Lung (tissue), 17 donors: ENCODE measurements at places on chromosomes 5 and 9. TPM values are rescaled to one million over a fixed set of nuclear protein-coding genes. Genes with fewer than 3 reads are reported as not detected.
A peak's percentile ranks its signal among the peaks of the same experiment; 100 is the strongest.

- DNase-seq: no peak
Observed at GRCh38 chr9:89564346-89564878, 40.4 kb upstream of the GADD45G start.

GRCh38 chr9:105067895-105068580 lies 140.1 kb upstream of the ABCA1 start:
- DNase-seq: no peak

DNA sequence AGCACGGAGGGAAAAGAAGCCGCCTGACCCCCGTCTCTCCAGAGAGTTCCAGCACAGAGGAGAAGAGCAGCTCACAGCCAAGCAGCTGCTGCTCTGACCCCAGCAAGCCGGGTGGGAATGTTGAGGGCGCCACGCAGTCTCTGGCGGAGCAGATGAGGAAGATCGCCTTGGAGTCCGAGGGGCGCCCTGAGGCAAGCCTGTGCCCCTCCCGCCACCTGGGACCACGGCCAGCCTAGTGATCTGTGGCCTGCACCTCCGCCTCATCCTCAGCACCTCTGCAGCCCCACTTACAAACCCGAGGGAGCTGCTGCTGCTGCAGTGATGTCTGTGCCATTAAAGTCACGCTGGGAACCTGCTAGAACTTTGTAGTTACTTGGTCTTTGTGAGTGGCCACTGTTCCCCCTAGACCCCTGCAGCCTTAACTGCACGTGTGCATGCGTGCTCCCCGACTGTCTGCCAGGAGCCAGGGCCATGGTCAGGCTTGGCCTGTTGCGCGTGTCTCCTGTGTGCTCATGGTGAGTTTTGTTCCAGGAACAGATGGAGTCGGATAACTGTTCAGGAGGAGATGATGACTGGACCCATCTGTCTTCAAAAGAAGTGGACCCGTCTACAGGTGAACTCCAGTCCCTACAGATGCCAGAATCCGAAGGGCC lies 12.5 kb downstream of the SQSTM1 start:
- DNase-seq: no peak

DNA sequence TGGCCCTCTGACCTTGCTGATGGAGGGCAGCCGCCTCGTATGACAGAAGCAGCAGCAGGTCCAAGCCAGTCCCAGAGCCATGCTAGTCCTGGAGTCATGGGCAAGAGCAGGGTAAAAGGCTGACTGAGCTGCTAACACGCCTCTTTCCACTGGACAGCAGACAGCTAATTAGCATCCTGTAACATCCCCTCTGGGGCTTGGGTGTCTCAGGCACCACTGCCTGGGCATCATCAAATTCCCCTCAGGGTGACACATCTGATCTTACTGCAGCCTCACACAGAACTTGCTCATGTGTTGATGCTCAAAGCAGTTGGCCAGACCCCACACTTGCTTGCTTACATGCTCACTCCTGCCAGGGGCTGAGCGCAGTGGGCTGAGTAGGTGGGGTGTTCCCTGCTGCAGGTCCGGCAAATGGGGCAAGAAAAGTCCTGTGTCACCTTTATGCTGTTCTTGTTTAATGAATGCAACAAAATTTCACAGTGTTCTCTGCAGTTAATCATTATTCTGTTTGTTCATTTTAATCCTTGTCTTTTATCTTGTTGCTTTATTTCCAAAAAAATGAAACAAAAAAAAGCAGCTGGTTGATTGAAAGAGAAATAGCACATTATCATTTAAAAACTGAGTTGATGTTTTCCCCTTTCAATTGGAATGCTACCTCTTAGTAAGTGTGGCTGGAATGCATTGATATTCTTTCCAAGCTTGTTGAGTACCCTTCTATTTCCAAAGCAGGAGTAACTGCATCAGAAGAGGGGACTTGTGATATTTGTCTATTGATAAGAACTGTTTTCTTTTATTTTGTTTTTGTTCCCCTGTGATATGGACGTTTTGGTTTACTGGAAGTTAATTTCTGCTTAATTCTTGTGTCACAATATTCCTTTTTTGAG lies 254.1 kb downstream of the CDH18 start:
- no peak for DNase-seq

DNA sequence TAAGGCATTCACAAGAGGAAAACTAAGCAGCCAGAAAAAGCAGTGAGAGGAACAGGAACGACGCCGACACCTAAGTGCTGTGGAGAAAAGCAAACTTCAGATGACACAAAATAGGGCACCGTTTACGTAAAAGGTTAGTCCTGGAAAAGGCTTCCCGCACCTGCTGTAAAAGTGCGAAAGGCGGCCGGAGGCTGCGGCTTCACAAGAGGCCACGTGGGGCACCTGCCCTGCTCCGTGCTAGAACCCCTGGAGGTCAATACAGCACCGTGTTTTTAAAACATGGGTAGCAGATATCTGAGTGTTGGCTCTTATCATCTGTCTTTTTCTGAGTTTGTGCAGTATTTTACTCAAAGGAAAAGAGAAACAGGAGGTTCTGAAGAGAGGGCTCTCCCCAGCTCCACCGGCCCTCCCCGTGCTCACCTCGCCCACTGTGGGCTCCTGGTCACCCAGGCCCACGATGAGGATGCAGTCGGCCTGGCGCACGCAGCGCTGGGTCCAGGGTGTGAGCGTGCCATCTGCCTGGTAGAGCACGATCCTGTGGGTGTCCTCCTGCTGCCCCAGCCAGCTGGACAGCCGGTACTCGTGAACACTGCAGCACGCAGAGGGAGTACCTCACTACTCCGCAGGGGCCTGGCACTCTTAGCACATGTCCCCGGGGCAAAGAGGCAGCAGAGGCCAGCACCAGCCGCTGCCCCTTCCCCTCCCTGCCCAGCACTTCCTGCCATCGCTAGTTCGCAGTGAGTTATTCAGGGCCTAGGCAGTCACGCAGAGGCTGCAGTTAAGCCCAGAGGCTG lies 21.0 kb upstream of the NSMF start:
- DNase-seq: no peak

GRCh38 chr5:50717651-50718050 lies 51.2 kb downstream of the PARP8 start:
- no peak for DNase-seq

GRCh38 chr9:69497816-69498215 lies 172.8 kb downstream of the ENTREP1 start:
- DNase-seq: no peak

- peak; percentile 90 for DNase-seq
Observed at GRCh38 chr9:110536822-110537221, 42.7 kb downstream of the SVEP1 start.

DNA sequence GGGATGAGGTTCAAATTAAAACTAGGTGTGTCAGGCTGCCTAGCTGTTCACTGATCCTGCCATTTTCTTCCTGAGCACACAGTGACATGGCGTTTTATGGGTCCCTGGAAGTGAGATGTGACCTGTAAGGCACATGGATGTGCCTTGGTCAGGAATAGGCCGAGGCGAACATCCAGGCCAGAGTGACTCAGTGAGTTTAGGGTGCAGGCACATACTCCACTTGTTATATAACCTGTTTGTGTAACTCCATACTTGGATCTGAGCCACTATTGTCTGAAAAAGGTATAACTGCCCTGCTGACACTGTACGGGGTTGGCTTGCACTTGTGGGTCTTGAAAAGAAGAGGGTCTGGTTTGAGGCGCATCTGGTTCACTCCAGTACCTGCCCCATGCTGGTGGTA lies 150.1 kb upstream of the ADAMTS16 start:
- DNase-seq: no peak

- DNase-seq: peak; percentile 94
Observed at GRCh38 chr9:131608493-131609037, 63.2 kb downstream of the PRRT1B start.

DNA sequence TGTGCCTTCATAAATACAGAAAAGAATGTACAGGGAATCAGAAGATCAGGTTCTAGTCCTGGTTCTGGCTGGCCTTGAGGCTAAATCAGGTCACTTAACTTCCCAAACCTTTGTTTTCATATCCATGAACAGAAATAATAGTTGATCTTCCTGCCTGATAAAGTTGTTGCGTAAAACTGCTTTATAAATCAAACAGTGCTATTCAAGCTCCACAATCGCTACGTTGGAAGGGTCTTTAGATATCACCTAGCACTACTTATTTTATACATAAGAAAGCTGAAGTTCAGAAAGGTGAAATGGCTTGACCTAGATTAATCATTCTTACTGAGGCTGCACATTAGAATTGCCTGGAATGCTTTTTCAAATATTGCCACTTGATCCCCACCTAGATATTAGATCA lies 36.3 kb upstream of the GCNT4 start:
- no peak for DNase-seq

- no peak for DNase-seq
Observed at GRCh38 chr5:59874675-59875074, 18.9 kb downstream of the PDE4D start.

GRCh38 chr5:33261747-33262146 lies 179.0 kb upstream of the TARS1 start:
- no peak for DNase-seq

GRCh38 chr5:73450672-73451223 lies 2.2 kb upstream of the FOXD1 start:
- peak; percentile 62 for DNase-seq

DNA sequence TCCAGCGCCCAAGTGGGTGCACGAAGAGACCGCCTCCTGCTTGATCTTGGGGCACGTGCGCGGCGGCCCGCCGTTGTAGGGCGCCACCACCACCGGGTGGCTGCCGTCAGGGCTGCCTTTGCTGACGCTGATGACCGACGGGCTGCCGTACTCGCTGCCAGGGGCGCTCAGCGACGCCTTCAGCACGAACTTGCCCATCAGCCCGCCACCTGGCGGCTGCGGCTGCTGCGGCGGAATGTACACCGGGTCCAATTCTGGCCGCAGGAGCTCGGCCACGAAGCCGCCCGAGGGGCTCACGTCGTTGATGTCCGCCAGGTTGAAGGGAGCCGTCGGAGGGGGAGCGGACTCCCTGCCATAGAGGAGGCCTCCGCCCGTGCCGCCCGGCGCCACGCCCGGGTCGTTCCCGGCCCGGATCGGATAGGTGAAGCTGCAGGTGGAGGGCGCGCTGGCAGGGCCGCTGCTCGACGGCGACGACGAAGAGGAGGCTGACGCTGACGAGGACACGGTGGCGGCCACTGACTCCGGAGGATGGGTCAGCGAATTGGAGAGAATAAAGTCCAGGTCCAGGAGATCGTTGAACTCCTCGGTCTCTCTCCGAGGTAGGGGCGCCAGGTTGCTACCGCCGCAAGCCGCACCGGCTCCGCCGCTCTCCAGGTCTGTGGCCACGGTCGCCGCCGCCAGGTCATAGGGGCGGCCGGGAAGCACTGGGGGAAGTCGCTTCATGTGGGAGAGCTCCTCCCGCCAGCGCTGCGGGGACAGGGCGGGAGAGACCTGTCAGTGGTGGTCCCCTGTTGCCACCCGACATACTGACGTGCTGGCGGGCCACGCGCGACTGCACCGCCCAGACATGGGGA lies 1.8 kb downstream of the KLF4 start:
- peak; percentile 85 for DNase-seq

GRCh38 chr5:141663506-141663905 lies 12.3 kb upstream of the FCHSD1 start:
- DNase-seq: no peak

GRCh38 chr9:110064803-110065202 lies 143.2 kb downstream of the C9orf152 start:
- DNase-seq: peak; percentile 32

DNA sequence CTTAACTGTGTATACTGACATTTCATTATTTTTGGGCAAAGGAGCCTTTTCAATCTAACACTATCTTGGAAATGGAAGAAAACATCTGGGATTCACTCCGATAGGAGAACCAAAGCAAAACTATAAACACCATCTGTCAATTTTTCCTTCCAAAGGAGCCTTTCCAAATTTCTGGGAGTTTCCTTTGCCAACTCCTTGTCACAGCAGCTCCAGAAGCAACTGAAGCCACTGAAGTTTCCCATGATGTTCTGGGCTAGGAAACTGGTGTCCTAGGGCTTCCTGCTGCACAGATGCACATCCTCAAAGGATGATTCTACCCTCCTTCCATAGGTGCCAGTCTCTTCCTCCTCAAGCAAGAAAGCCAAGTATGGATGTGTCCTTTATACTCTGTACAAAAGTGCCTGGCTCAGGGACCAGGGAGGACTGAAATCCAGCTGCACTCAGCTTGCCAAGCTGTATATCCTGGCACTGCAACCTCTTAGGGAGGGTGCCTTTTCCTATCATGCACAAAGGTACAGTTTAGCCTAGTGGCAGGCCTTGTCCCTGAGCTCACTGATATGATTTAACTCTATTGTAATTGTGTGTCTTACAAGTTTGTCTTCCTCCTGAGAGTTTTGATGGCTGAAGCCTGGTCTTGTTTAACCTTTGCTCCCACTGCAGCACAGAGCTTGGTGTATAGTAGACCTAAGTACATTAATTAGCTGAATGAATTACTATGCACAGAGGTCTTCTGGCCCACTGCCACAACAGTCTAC lies 8.4 kb upstream of the UBAP1 start:
- peak; percentile 78 for DNase-seq

GRCh38 chr5:140358738-140359310 lies 1.2 kb upstream of the SLC4A9 start:
- peak; percentile 29 for DNase-seq

GRCh38 chr5:78899922-78900362 lies 85.2 kb downstream of the ARSB start:
- DNase-seq: no peak

GRCh38 chr5:55313870-55314617 lies 6.3 kb downstream of the MTREX start:
- no peak for DNase-seq

DNA sequence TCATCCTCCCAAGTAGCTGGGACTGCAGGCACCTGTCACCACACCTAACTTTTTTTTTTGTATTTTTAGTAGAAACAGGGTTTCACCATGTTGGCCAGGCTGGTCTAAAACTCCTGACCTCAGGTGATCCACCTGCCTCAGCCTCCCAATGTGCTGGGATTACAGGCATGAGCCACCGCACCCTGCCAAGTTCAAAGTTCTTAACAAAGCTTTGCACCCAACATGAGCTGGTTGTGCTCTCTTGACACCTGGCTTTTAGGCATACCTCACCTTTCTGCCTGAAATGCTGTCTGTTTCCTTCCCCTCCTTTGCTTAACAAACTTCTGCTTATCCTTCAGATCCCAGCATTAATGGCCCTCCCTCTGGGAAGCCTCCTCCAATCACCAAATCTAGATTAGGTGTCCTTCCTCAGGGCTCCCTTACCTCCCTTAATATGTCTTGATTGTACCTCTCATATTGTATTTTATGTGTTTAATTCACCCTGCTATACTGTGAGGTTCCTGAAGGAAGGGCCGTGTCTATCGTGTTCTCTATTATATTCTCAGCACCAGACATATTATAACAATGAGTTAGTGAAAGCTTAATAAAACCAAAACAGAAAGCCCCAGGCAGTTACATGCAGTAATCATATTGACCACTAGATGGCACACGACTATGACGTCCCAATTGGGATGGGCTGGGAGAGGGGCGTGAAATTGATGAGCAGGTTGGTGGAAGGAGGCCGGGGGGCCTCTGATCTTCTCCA lies 62.9 kb upstream of the PPARGC1B start:
- DNase-seq: no peak

- no peak for DNase-seq
Observed at GRCh38 chr5:149827086-149827485, 97.0 kb downstream of the PPARGC1B start.

- no peak for DNase-seq
Observed at GRCh38 chr9:81512641-81513040, 176.7 kb downstream of the TLE1 start.

GRCh38 chr9:132414731-132415130 lies 4.7 kb downstream of the CFAP77 start:
- DNase-seq: no peak

Gene ADAMTS12
- 55.1 TPM for total RNA-seq

Gene RAPGEF6
- 16.7 TPM for total RNA-seq

Gene PLCXD3
- total RNA-seq: 2.1 TPM

Gene DMGDH
- total RNA-seq: 1.7 TPM

Gene DOCK2
- 66.6 TPM for total RNA-seq

Gene ADAMTSL1
- 36.2 TPM for total RNA-seq

Gene NFIL3
- total RNA-seq: 59.9 TPM

Gene ARL14EPL
- total RNA-seq: not detected

Gene SLC45A2
- 0.40 TPM for total RNA-seq

Gene PCDHGA12
- 7.9 TPM for total RNA-seq
